Large intestine (tissue), 12 donors: ENCODE measurements at places on chromosomes 12 and 14. TPM values are rescaled to one million over a fixed set of nuclear protein-coding genes. Genes with fewer than 3 reads are reported as not detected.

The OTOGL gene
- 0.22 TPM for polyA plus RNA-seq

- H3K27me3 ChIP-seq: peaks cover 10% of the 10 kb centered on the region
- DNase-seq: no peak
- no peaks in the 10 kb centered on the region for H3K4me1 ChIP-seq
- no peak overlapping the region for H3K4me3 ChIP-seq
- no peak overlapping the region for H3K27ac ChIP-seq
- no peaks in the 10 kb centered on the region for H3K36me3 ChIP-seq
Measured at GRCh38 chr14:103296987-103297386, 37.0 kb upstream of the EIF5 start.

- H3K4me3 ChIP-seq: no peak overlapping the region
- no peak for DNase-seq
- no peaks in the 10 kb centered on the region for H3K27me3 ChIP-seq
- H3K4me1 ChIP-seq: peaks cover 18% of the 10 kb centered on the region
- no peaks in the 10 kb centered on the region for H3K36me3 ChIP-seq
Measured at GRCh38 chr14:95480109-95480886, 36.2 kb downstream of the SYNE3 start.

DNA sequence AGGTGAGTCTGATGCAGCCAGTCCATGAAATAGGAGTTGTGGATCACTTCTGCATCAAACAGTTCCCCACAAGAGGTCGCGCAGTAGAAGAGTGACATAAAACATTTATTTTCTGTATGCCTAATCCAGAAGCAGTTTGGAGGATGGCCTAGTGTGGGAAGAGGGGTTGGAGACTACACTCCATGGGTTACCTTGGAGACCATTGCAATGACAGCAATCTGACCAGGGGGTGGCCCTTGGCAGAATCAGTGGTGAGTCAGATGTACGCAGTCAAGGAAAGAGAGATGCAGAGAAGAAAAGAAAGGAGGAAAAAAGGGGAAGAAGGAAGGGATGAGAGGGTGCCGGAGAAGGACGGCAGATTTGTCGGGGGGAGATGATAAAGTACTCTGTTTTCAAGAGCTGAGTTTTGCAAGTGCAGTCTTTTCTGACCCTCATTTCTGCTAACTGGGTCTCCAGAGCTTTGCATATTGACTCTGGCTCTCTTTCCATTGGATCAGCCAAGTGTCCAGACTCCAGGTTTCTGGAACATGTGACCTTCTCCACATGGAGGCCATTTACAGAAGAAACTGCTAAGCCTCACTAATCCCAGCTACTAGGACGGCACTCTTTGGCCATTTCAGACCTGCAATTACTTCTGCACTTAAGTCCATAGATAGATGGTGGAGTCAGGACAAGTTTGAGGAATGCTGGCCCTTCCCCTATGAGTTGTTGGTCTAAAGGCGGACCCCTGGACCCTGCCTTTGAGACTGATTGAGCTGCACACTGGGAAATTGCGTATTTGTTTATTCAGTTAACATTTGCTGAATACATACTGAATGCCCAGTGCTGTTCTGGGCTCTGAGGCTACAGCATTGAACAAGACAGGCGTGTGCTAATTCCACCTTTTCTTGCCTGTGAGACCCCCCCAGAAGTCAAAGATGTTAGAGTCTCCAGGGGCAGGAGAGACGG lies 424.2 kb downstream of the BCL11B start:
- no peak overlapping the region for H3K4me3 ChIP-seq
- H3K27me3 ChIP-seq: peaks cover 3% of the 10 kb centered on the region
- DNase-seq: no peak
- no peaks in the 10 kb centered on the region for H3K36me3 ChIP-seq

DNA sequence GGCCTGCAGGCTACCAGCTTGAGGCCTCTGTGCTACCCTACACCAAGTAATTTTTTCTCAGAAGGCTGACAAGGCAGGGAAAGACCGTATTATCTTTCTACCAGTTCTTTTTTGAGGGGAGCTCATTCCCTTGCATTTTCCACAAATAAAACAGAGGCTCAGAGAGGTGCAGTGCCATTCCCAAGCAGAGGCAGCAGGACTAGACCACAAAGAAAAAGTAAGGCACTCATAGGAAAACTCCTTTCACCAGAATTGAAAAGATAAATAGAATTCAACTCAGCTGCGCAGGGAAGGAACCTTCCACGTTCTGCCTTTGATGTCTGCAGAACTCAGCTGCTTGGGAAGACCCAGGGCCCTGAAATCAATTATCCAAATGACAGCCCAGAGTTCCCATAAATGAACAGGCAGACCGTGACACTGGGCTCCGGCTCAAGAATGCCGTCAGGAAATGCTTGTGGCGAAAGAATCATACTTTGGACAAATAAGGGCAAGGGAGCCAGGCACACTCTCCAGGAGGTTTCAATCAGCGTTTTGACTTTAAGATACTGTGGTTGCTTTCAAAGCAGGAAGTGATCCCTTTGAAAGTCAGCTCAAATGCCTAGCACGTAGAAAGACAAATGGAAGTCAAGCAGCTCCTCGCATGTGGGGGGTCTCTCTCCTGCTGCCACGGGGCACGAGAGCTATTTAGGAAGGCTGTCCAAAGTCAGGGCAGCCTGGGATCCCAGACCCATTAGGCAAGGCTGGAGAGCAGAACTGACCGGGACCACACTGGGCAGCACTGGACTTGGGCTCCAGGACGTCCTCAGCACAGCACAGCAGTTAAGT lies 14.0 kb downstream of the KCTD10 start:
- no peak overlapping the region for H3K4me3 ChIP-seq
- H3K4me1 ChIP-seq: peaks cover 36% of the 10 kb centered on the region
- peak overlapping the region; percentile 84 for H3K27ac ChIP-seq
- no peaks in the 10 kb centered on the region for H3K27me3 ChIP-seq

GRCh38 chr14:64849940-64850339 lies 29.8 kb downstream of the SPTB start:
- no peaks in the 10 kb centered on the region for H3K36me3 ChIP-seq
- H3K4me1 ChIP-seq: no peaks in the 10 kb centered on the region

DNA sequence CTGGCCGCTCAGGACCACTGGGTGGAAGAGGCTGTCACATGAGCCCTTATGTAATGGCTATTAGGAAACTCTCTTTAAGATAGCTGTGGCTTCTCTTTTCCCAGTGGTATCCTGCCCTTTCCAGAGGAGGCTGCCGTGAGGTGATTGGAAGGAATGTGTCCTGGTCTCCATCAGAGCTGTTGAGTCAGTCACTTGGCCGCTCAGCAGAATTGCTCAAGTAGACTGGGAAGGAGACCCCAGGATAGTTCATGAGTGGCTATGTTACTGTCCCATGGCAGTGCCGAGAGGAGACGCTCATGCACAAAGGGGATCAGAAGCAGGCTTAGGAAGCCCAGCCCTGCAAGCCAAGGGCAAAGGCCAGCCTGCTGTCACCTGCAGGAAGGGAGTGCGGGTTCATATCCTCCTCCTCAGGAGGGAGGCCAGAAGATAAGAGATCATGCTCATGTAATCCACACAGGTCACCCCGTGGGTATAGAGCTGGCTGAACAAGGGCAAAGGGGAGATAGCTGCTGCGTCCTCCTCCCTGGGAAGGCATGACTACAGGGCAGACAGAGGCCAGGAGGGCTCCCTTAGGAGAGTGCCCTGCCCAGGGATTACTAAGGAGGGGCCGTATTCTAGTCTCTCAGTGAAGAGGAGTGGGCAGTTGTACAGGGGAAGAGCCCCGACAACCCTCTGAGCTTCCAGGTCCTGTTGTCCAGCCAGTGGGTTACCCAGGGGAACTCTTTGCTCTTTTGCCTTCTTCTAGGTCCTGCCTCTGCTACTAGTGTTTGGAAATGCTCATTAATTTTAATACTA lies 137.0 kb upstream of the MAX start:
- H3K36me3 ChIP-seq: no peaks in the 10 kb centered on the region
- H3K27ac ChIP-seq: peak overlapping the region; percentile 86
- DNase-seq: peak; percentile 84
- H3K27me3 ChIP-seq: no peaks in the 10 kb centered on the region
- no peak overlapping the region for H3K4me3 ChIP-seq
- H3K4me1 ChIP-seq: peaks cover 56% of the 10 kb centered on the region
